ENCODE measurements at places on chromosomes 13 and 19. TPM values are rescaled to one million over a fixed set of nuclear protein-coding genes. Genes with fewer than 3 reads are reported as not detected.

DNA sequence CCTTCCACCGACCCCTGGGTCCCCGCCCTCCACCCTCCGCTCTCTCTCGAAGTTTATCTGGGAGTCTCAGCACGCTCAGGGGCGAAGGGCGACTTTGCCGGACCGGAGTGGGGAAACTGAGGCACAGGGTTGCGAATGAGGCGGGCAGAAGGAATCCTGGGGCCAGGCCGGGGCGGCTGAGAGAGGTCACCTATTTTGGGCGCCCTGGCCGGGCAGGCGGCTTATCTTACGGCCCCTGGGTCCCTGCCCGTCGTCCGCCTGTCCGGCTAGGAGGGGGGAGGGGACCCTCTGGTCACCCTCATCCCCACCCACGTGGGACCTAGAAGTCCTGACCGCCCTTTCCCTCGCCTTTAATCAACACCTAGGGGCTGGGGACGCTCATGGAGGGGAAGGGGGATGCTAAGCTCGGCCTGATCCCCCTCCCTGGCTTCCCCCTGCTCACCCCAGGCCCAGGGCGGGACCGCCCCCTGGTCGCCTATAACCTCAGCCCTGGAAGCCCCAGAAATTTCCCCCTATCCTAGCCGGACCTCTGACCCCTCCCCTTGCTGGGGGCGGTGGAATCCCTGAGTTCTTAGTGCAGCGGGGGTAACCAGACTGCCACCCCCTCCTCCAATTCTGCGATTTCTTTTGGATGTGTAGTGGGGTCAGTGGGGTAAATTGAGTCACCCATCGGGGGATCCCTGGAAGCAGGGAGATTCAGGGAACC lies 556 bp downstream of the TRIP10 start:
- no peak for ATAC-seq

DNA sequence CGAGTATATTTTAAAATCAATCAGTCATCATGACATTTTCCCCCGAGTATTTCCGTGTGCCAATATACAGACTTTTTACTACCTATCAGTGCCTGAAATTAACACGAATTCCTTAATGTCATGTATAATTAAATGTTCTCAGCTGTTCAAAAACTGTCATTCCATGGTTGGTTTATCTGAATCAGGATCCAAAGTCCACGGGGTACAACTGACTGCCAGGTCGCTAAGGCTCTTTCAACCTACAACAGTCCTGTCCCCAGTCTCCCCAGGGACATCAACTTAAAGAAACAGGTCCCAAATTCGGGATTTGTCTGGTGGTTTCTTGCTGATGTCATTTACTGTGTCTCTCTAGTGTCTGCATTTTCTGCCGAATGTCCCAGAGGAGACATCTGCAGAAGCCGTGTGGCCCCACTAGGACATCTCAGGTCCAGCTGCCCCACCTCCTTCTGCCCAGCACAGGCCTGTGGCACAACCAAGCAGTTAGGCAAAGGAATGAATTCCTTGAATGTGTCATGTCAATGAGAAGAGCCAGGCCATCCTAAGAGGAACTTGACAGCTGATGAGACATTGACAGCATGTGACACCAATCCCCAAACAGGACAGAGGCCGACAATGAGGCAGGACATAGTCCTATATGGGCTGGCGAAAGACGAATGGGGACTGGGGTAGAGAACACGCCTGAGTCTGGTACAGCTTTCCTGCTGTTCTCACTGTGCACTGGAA lies 109.5 kb downstream of the STK24 start:
- no peak for ATAC-seq

- no peak for ATAC-seq
Observed at GRCh38 chr13:38753878-38754277, 67.0 kb downstream of the FREM2 start.

The OR4F17 gene
- not detected for total RNA-seq

The EXOC3L2 gene
- total RNA-seq, result 2.9 TPM

GRCh38 chr13:28532388-28533124 lies 37.6 kb upstream of the FLT1 start:
- ATAC-seq, result peak; percentile 20

The SELENOV gene
- total RNA-seq, result not detected

The KLK11 gene
- not detected for total RNA-seq

The SPTBN4 gene
- total RNA-seq, result 6.4 TPM

DNA sequence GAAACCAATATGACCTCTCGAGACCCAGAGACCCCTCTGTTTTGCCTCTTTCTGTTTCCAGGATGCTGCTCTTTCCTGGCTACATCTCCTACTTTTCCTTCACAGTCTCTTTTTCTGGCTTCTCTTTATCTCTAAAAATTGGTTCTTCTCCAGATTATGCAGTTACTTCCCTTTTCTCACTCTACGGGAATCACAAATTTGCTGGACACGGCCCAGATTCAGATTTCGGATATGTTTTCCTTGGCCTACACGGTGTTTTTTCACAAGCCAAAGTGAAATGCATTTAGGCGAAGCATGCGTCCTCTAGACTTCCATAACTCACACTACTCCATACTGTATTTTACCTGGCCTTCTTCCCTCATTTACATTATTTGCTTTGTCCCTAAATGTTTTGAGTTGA lies 214.7 kb upstream of the MIR17HG start:
- no peak for ATAC-seq

The DDX39A gene
- total RNA-seq, result 31.4 TPM

The VSTM2B gene
- 0.40 TPM for total RNA-seq

DNA sequence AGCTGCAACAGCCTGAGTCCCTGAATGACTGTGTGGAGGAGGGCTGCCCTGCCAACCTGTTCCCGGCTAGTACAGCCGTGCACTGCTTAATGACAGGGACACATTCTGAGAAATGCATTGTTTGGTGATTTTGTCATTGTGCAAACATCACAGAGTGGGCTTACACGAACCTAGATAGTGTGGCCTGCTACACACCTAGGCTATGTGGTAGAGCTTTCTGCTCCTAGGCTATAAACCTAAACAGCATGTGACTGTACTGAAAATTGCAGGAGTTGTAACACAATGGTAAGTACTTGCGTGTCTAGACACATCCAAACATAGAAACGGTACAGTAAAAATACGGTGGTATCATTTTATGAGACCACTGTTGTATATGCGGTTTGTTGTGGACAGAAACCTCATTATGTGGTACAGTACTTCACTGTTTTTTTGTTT lies 35.0 kb downstream of the VASP start:
- ATAC-seq, result no peak

GRCh38 chr13:26058704-26059103 lies 6.9 kb upstream of the SHISA2 start:
- no peak for ATAC-seq

GRCh38 chr19:9721861-9722260 lies 46.7 kb downstream of the ZNF846 start:
- ATAC-seq, result no peak

DNA sequence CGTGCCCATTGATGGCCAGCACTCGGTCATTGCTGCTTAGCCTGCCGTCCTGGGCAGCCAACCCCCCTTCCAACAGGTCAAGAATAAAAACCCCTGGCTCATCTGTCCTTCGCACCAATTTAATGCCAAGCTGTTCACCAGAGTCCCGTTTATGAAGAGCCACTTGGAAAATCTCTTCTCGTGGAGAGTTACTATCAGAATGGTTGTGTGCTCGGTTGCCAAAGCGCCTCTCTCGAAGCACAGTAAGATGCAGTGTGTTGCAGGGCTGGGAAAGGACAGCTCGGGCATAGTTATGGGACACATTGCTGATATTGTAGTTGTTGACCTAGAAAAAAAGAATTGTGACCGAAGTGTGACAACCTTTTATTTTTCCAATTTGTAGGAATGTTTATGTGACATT lies 57.9 kb downstream of the LNX2 start:
- ATAC-seq, result no peak

- no peak for ATAC-seq
Observed at GRCh38 chr13:62556978-62557377, 1141.3 kb upstream of the PCDH20 start.

- ATAC-seq, result peak; percentile 79
Observed at GRCh38 chr13:33838647-33839046, 20.7 kb downstream of the RFC3 start.

GRCh38 chr13:94427313-94427953 lies 52.0 kb downstream of the DCT start:
- no peak for ATAC-seq

The MYO16 gene
- 3.8 TPM for total RNA-seq

The TMEM86B gene
- total RNA-seq, result 1.8 TPM

The KLK1 gene
- total RNA-seq, result not detected

GRCh38 chr13:113660066-113660465 lies 2.1 kb upstream of the ATP4B start:
- no peak for ATAC-seq

DNA sequence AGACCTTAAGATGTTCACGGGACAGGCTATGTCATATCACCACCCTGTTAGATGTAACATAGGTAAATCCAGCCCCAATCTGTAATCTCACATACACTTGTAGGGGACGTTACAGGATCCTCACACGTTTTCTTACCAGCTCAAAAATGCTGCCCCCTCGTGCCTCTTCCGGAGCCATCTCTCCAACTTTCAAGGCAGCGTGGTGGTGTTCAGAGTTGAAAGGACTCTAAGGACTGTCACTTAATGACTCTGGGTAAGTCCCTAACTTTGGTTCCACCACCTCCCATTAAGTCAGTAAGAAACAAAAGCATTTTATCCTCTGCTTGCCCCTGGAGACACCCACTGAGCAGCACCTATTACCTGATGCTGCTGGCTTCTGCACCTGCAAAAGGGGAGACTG lies 4.4 kb downstream of the MED26 start:
- no peak for ATAC-seq

DNA sequence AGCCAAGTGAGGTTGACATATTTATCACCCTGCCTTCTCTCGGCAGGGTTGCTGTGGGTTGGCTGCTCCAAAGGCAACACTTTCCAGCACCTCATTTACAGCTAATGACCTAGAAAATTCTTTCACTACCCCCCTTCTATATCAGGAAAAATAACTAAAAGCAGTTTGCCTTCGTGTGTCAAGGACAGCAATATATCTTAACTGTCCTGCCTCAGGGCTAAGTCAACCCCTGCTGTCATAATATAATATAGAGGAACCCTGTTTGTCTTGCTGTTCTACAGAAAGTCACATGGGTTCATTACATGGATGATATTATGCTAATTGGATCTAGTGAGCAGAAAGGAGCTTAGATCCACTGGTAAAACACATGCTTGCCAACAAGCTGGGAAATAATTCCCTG lies 28.1 kb upstream of the USP12 start:
- no peak for ATAC-seq

The FGF22 gene
- total RNA-seq, result 1.3 TPM

- ATAC-seq, result no peak
Observed at GRCh38 chr13:46668302-46668720, 115.3 kb downstream of the LRCH1 start.

DNA sequence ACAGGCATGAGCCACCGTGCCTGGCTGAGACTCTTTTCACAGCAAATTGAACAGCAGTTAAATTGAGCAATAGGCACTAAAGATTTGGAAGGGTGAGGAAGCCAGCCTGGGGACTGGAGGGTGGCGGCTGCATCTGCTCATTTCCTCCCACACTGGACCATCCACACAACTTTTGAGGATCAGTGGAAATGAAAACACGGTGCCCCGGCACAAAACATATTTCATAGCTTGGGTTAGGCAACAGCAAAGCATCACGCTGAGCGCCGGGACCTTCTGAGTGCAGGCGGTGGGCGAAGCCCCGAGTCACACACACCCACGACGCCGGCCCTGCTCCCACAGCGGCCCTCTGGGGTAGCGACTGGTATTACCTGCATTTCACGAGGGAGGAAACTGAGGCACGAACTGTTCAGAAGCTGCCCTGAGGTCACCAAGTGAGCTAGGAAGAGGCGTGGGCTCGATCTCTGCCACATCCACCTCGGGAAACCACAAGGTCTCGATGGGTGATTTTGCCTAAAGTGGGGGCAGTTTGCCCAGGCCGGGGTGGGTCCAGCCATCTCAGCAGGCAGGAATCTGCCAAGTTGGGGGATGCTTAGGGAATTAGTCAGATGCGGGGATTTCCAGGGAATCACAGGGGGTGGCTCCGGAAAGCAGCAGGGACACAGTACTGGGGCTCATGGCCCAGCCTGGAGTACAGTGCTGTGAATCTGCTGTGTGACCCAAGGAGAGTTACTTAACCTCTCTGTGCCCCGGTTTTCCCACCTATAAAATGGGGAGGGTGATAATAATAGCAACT lies 3.5 kb upstream of the SBNO2 start:
- ATAC-seq, result peak; percentile 28

- ATAC-seq, result peak; percentile 65
Observed at GRCh38 chr13:110471833-110472162, 89.7 kb downstream of the RAB20 start.

DNA sequence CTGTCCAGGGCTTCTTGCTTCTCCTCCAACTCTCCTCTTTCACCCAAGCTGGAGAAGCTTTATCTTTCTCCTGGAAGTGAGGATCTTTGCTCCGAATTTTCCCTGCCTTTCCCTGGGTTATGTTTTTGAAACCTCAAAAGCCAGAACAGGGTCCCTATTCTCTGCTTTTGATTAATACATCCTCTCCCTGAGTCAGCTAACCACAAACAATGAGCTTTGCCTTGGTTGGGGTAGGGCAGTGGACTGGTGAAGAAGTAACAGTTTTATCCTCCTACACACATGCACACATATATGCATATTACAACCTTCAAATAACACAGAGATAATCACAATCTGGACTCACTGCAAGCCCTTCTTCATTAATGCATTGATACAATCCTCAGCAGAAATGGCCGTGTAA lies 44.6 kb downstream of the DLEU7 start:
- no peak for ATAC-seq

The ZNF211 gene
- 16.8 TPM for total RNA-seq

- no peak for ATAC-seq
Observed at GRCh38 chr13:106118050-106118449, 417.4 kb downstream of the EFNB2 start.

The SOX21 gene
- 0.59 TPM for total RNA-seq

The GNG8 gene
- total RNA-seq, result not detected

The P2RY11 gene
- 4.6 TPM for total RNA-seq

The TNFSF11 gene
- total RNA-seq, result not detected

GRCh38 chr13:93477238-93477637 lies 250.6 kb downstream of the GPC6 start:
- no peak for ATAC-seq

DNA sequence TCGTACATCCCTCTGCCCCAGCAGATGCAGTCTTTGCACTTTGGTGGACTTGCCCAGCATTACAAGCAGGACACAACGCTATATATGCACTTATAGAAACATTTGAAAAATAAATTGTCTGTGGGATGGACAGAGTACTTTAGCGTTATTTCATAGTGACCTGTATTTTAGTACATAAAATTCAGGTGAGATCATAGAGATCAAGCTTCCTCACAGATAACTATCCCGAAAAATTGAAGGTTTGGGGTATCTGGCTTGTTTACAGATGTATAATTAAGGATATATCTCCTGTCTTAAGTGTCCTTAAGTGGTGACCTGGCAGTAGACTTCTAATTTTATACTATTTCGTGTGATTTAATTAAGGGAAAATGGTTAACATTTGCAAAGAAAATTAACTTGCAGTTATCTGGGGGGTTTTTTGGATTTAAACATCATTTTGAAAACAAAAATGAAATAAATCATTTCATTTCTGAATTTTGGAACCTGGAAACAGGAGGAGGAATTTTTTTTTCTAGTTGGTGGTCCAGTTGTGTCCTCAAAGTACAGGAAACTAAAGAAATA lies 977 bp upstream of the MAB21L1 start:
- no peak for ATAC-seq

- ATAC-seq, result no peak
Observed at GRCh38 chr19:3055741-3056416, 6.4 kb downstream of the TLE5 start.
